OCI-M1 (cell line): ENCODE measurements at places on chromosomes 3 and 15.

DNA sequence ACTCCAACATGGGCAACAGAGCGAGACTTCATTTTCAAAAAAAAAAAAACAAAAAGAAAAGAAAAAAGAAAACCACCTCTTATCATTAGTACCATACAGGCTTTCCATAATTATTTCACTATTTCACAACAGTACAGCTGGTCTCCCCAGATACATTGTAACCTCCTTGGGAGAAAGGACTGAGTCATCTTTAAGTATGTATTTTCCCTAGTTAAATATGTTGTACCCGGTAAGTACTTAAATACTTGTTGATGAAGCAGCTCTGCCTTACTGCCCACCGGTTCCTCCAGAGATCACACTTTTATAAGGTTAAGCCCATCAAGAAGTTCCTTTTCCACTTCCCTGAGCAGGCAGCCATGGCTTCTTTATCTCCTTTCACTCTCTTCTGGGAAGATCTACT is 789.5 kb upstream of the CFAP20DC start:
- peak; percentile 66 for DNase-seq

DNA sequence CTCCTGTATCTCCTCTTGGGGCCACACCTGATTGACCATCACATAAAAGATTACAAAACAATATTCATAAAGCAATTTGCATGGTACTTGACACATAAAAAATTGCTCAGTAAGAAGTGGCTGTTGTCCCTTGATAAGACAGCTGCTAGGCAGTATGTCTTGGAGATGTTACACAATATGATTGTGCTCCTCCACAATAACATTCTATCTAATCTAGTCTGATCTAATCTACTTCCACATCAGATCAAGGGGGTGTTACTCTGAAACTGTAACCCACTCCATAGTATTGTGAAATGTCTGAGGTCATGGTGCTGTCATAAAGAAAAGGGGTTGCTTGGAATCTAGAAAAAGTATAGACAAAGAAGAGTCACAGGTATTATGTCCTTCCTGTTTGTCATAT is 23.4 kb upstream of the AQP9 start:
- peak; percentile 53 for DNase-seq

DNA sequence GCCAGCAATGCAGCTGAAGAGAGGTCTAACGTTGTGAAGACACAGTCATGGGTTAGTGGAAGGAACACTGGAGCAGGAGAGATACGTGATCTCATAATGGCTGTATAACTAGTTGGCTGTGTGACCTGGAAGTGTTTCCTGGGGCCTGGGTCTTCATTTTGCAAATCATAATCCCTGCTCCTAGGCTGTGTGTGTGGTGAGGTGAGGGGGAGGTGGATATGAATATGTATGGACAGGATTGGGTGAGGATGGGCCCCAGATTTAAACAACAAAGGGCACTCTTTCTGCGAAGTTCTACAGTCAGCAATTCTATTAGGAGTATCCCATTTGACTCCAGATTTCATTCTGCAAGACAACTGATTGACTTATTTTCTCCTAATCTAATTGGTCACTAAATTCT is 41.3 kb downstream of the ANKRD28 start:
- no peak for DNase-seq

DNA sequence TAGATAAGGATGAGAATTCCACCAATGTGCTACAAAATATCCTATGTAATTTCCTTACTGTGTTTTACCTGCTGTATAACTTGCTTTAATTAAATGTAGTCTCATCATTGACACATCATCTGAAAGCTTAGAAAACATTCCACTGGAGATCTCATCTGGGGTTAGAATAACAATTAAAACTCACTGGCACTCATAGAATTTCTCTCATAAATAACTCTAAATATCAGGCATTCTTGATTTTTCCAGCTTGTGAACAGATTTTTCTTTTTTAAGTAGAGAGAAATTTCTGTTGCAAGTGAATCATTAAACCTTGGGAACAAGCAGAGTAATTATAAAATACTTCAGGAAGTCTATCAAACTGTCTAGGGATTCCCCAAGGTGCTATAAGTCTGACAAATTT is 843.8 kb downstream of the NAALADL2 start:
- DNase-seq = no peak

- DNase-seq = no peak
Measured at GRCh38 chr3:124685067-124685466, 45.2 kb upstream of the UMPS start.

DNA sequence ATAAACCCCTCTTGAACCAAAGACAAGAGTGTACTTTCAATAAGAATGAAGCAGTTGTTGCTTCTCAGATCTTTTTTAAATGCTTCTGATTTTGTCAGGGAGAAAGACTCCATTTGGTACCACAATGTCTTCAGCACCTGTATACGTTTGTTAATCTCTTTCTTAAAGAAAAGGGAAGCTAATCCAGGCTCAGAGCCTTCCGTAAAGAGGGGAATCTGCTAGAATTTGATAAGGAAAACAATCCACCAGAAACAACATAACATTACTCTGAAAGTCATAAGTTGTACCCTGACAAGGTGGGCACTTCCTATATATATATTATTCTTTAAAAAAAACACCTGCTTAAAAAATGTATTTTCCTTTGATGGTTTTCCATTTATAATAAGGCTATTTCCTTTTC is 19.8 kb downstream of the SH3BP5 start:
- DNase-seq = peak; percentile 68

GRCh38 chr3:188944108-188944507 is 227.7 kb upstream of the TPRG1 start:
- DNase-seq = no peak

DNA sequence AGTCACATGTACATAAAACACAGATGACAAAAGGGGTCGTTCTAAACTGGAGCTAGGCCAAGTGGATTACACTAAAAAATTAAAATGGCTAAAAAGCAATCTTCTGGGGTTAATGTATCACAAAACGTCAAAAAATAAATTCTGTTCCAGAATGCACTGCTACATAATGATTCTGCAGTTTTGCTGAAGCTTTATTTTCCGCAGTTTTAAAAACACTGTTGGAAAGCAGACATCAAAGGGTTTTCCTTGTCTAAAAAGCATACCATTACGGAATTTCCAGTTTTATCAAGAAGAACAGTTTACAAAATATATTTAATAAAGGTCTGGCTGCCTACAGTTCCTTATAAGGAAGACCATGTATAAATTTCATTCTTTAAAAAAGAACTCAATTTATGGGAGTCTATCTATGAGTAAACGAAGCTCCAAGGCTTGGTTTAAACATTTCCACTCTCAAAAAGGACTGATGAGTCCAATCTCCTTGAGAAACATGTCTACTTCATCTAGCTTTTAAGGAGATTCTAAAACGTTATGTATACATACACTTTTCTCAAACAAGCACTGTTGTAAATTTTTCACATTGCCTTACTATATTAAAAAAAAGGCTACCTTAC is 1.3 kb downstream of the DMXL2 start:
- no peak for DNase-seq

DNA sequence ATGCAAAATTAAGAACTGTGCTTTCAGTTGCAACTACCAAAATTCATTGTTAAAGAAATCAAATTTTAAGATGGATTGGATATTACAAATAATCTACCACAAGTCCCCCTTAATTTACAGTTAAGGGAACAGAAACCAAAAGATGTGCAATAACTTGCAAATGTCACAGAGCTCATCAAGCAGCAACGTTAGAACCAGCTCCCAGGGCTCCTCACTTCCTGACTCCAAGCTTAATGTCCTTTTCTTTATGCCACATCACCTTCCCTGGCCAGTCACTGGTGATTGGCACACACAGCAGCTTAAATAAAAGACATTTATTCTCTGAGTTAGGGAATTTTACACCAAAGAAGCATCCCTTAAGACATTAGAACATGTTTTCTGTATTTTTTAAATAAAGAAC is 159.7 kb downstream of the RSL24D1 start:
- DNase-seq = no peak

DNA sequence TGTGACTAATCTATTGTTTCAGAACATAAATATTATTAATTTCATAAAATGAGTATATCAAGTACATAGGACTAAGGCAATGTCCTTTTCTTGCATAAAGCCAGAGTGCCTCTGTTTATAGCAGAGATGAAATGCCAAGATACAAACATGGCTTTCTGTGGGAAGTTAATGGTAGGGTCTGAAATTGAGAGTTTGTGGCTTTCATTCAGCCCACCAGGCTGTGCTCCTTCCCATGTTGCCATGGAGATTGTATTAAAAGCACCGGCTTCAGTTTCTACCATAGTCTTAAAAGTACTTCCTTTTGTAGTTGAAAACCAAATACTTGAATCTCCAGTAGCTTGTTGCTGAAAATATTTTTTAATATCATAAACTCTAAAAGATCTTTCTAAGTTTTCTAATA is 114.0 kb downstream of the LRRC28 start:
- peak; percentile 15 for DNase-seq

GRCh38 chr3:108065096-108065495 is 25.7 kb downstream of the CD47 start:
- peak; percentile 66 for DNase-seq
